ENCODE measurements at places on chromosomes 4 and X.

DNA sequence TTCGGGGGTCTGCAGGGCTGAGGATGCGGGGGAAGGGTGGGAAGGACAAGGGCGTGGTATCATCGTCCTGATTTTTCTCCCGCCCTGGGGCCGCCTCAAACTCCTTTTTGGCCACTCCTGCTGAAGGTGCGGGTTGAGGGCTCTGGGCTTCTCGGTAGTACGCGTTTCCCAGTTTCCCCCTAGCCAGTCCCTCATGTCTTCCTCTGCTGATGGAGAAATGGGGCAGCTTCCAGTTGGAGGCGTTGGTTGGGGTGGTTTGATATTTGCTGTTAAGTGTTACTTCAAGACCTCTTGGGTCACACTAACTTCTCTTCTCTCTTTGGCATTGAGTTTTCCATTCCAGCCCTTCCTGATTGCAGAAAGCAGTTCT, 482 bp downstream of the GSTCD start:
- no peak for DNase-seq

DNA sequence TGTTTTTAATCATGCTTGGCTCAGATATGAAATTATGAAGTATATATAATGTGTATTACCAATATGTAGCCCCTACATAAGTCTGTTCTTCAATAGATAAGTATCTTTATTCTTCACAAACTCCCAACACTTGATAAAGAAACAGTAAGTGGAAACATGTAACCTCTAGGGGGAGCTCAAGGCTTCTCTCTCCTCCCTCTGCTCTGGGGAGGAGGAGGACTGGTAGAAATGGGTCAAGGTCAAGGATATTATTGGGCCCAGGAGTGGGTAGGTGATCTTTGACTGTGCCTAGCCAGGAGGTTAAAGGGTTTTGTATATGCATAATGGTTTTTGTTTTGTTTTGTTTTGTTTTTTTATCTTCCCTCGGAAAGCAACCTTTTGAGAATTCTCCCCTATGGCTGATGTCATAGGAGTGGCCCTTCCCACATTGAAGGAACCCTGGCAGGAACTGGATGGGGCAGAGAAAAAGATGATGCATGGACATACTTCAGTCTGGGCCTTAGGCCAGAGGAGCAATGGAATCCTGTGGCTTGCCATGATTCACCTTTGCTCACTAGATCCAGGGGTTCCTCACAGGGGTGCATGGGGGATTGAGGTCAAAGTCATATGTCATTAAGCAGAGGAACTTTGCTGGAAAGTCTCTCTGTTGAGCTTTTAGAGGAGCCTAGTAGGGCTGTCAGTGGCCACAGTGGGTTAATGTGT, 460.3 kb downstream of the MID1IP1 start:
- DNase-seq: no peak

- DNase-seq: no peak
Observed at GRCh38 chrX:106987488-106987887, 12.5 kb downstream of the MORC4 start.

DNA sequence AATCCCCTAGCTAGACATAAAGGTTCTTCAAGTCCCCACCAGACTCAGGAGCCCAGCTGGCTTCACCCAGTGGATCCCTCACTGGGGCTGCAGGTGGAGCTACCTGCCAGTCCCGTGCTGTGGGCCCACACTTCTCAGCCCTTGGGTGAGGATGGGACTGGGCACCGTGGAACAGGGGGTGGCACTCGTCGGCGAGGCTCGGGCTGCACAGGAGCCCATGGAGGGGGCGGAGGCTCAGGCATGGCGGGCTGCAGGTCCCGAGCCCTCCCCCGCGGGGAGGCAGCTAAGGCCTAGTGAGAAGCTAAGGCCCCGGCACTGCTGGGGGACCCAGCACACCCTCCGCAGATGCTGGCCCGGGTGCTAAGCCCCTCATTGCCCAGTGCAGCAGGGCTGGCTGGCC, 16.1 kb upstream of the ACSL4 start:
- DNase-seq: no peak

DNA sequence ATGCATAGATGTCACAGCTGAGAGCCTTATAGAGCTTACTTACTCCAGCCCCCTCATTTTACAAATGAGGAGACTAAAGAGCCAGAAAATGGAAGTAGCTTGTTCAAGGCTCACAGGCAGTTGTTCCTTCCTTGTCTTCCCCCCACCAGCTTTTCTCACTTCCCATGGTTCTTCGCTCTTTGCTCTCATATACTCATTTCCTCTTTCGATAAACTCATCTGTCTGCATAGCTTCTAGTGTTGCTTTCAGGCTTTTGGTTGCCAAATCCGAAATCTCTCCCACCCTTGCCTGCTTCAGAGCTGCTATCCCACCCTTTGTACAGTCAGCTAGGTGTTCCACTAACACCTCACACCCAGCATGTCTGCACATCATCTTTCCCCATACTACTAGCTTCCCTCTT, 25.0 kb upstream of the GJB1 start:
- no peak for DNase-seq

DNA sequence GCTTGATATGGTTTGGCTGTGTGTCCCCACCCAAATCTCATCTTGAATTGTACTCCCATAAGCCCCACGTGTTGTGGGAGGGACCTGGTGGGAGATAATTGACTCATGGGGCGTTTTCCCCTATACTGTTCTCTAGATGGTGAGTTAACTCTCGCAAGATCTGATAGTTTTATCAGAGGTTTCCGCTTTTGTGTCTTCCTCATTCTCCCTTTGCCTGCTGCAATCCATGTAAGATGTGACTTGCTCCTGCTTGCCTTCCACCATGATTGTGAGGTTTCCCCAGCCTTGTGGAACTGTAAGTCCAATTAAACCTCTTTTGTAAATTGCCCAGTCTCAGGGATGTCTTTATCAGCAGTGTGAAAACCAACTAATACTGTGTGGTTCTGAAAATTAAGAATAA, 11.5 kb downstream of the SLAIN2 start:
- no peak for DNase-seq

DNA sequence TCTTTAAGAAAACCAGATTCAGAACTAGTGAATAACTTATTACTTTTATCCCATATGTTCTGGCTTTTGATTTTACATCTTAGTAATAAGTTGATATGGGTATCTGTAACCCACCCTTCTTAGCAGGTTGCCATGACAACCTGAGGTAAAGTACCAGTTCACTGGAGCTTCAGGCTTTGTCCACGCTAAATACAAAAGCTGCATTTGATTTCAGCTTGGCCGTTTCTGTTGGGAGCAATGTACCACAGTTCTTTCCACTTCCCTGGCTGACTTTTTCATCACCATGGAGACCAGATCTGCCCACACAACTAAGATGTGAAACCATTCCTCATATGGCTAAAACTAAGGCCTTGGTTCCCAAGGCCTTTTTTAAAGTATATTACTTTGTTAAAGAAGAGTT, 26.1 kb downstream of the KLHL34 start:
- DNase-seq: no peak

GRCh38 chrX:7574325-7574724, 268.6 kb upstream of the VCX start:
- no peak for DNase-seq
